ENCODE measurements at places on chromosomes 7 and 10.

GRCh38 chr10:123842692-123843385 lies 48.8 kb downstream of the CPXM2 start:
- no peak for DNase-seq

DNA sequence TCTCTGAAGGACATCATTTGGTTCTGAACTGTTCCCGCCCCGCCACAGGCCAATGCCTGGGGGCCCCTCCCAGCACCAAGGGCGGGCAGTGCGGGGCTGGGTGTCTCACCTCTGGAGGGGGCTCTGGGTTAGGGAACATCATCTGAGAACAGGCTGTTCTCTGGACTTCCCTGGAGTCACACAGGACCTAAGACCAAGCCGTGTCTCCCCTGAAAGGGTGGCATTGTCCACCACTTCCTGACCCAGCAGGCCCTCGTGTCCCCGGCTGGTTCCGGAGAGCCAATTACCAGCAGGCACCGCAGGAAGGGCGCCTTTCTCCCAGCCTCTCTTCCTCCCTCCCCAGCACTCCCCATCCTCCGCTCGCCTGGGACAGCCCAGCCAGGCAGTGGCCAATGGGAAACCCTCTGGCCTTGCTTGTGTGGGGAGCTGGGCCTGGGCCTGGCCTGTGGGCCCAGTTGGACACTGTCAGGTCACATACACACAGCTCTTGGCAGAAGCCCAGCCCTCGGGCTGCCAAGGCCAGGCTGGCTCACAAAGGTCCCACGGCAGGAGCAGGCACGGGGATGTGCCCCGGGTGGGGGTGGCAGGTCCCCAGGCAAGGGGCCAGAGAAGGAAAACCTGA lies 119.5 kb downstream of the SPDYE5 start:
- DNase-seq, result no peak

GRCh38 chr7:149839933-149840332 lies 1.8 kb downstream of the ZNF862 start:
- no peak for DNase-seq

- DNase-seq, result no peak
Observed at GRCh38 chr10:1594372-1595241, 142.7 kb downstream of the ADARB2 start.

GRCh38 chr10:124294811-124295770 lies 123.6 kb downstream of the OAT start:
- DNase-seq, result no peak
